ENCODE measurements at places on chromosomes 6 and 20.

- DNase-seq, result no peak
These were observed 609.3 kb upstream of the IMPG1 start for GRCh38 chr6:76681781-76682180.

GRCh38 chr6:116396441-116396840 lies 25.7 kb downstream of the DSE start:
- no peak for DNase-seq

- DNase-seq, result no peak
These were observed 296.5 kb downstream of the THBS2 start for GRCh38 chr6:168956884-168957730.

GRCh38 chr6:111121789-111122350 lies 34.6 kb downstream of the SLC16A10 start:
- no peak for DNase-seq
